ENCODE measurements at places on chromosomes 13 and 19.

GRCh38 chr19:44113784-44114390 lies 688 bp downstream of the ZNF225 start:
- DNase-seq: no peak

DNA sequence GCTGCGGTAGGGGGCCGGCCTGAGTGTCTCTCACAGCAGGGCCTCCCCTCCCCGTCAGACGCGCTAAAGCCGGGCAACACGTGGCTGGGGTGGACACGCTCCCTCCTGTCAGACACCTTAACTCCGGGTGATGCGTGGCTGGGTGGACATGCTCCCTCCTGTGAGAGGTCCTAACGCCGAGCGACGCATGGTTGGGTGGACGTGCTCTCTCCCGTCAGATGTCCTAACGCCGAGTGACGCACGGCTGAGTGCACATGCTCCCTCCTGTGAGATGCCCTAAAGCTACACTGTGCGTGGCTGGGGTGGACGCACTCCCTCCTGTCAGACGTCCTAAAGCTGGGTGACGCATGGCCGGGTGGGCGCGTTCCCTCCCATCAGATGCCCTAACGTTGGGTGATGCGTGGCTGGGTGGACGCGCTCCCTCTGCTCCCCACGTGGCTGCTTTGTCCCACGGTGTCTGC lies 126.1 kb upstream of the MCF2L start:
- DNase-seq: no peak

DNA sequence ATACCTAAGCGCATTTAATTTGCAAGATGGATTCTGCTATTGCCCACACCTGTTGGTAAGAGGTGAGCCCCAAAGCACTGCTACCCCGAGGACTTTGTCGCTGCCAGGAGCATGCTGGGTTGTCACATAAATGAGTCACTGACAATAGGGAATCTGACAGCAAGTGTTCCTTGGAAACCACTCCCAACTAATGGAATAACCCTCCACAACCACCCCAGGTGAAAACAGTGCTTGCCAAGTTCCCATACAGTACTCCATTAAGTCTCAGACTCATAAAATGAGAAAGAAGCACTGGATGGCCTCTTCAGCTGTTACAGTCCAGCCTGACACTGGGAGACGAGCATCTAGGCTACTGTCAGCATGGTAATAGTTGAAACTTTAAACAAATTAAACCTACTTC lies 108.6 kb downstream of the EFNB2 start:
- no peak for DNase-seq

DNA sequence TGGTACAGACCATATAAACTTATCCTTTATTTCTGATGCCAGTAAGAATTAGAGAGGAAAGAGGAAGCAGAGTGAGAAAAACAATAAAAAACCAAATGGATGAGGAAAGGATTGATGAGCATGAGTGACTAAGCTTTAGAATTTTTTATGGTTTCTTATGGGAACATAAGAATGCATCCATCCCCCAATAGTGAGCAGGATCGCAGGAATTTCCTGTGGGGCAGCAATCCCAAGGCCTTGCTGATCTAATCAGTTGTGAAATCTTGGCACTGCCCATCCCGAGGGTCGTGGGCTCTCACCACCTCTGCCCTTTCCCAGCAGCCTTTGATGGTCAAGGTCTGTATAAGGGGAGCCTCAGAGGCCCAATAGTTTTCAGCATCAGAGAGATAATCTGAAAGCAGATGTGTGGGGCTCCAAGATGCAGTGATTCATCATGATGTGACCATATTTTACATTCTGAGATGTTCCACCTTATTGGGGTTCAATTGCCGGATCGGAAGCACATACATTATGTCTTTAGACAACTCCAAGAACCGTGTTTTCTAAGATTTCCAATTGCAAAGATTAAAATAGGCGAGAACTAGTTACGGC lies 222.1 kb downstream of the DNAJC15 start:
- DNase-seq: no peak

DNA sequence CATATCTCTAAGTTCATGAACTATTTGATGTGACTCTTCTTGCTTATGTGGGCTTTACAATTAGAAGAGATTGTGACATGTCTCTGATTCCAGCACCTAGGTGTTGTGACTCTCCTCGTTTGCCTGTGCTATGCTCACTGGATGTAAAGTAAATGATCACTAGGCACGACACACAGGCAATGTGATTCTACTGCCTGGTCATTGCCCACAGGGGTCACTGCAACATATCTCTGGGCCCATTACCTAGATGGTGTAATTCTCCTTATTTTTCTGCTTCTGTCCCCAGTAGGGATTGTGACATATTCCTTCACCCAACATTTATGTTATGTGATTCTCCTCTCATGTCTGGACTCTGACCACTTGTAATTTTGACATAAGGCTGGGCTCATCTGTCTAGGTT lies 65.8 kb upstream of the ZNF91 start:
- no peak for DNase-seq

GRCh38 chr13:111595791-111596190 lies 275.3 kb downstream of the TEX29 start:
- no peak for DNase-seq

DNA sequence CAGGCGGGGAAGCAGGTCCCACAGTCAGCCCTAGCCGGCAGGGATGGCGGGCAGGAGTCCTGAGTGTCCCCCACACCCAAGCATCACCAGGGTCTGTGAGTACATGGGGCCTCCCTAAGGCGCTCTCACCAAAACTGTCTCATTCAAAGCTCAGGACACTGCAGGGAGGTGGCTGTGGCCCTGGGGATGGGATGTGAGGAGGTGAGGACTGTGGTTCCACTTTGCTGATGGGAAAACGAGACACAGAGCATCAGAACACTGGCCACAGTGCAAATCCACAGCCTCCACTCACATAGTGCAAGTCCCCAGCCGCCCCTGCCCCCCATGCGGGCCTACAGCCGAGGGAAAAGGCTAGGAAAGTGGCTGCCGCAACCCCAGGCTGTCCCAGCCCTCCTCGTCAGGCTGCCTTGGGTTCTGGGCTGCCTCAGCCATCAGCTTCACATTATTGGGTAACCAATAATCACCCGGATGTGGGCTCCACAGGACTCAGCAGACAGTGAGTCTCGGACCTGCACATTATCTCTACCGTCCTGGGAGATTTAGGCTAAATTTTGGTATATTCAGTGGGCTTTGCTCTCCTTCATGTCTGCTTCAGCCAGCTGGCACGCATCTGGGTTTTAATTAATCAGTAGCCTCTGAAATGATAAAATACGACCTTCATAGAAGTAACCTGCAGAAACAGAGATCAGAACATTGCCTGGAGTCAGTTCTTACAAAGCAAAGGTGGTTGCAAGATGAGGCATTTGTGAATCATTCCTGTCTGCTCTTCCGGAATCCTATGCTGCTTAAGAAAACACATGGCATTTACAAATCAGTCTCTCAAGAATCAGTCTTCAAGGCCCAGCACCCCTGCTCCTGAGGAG lies 77.0 kb downstream of the SOX1 start:
- no peak for DNase-seq

GRCh38 chr13:99953138-99953755 lies 18.3 kb downstream of the ZIC5 start:
- DNase-seq: no peak

DNA sequence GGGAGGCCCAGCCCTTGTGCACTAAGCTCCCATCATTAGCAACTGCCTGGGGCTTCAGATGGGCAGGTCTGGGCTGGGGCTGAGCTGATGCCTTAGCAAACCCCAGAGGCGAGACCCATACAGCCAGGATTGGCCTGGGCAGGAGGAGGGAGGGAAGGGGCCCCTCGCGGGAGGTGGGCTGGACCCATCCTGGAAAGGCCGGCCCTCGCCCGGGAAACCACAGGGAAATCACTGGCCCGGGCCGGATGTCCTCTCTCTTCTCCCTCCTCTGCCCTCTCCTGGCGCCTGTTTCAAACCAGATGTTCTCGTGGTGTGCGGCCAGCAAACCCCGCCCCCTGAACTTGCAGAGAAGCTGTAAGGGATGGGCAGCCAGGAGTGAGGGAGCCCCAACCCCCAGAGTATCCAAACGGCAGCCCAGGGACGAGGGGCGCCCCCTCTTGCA lies 43.1 kb downstream of the TMEM255B start:
- no peak for DNase-seq

GRCh38 chr19:3516675-3517207 lies 10.6 kb downstream of the FZR1 start:
- peak; percentile 75 for DNase-seq

- no peak for DNase-seq
These were observed 94.3 kb downstream of the FAM216B start for GRCh38 chr13:42875475-42876269.

GRCh38 chr13:28820099-28821051 lies at the start of gene MTUS2:
Gene MTUS2 (plus strand): TSS chr13:28820339.
- DNase-seq: no peak

DNA sequence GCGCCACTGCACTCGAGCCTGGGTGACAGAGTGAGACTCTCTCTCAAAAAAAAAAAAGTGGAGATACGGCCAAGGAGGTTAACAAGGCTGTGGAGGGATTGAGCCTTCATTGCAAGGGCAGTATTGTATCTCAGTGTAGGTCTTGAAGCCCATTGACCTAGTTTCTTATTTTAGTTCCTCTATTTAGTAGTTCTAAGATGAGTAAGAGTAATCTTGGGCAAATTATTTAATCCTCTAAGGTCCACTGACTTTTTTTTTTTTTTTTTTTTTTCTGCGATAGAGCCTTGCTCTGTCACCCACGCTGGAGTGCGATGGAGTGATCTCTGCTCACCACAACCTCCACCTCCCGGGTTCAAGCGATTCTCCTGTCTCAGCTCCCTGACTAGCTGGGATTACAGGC lies 14.3 kb upstream of the ILF3 start:
- no peak for DNase-seq

GRCh38 chr13:31090961-31091624 lies 70.6 kb downstream of the HSPH1 start:
- DNase-seq: no peak

DNA sequence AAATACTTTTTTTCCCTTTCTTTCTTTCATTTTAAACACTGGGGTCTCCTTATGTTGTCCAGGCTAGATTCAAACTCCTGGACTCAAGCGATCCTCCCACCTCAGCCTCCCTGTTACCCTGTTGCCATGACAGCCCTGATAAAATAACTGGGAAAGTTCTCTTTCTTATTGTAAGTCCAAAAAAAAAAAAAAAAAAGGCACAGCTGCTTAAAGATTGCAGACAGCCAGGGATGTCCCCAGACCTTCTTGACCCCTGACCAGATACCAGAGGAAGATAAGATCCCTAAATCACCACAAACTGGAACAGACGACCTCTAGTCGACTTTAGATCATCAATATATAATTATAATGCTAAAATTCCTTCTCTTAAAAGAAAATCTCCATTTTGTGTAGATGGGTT lies 1.1 kb upstream of the MVB12A start:
- DNase-seq: no peak

- DNase-seq: no peak
These were observed 20.4 kb downstream of the NOSIP start for GRCh38 chr19:49559928-49560327.

GRCh38 chr19:42412227-42412626 lies 15.0 kb downstream of the LIPE start:
- DNase-seq: no peak

Measured in NCI-H2107 (cell line).